Naive thymus-derived CD4-positive, alpha-beta T cell (primary cell): ENCODE measurements at places on chromosomes 7 and 10. TPM values are rescaled to one million over a fixed set of nuclear protein-coding genes. Genes with fewer than 3 reads are reported as not detected.

The SPDYE2 gene
- total RNA-seq, result not detected

The SPDYE2B gene
- not detected for total RNA-seq

The TRPV5 gene
- not detected for total RNA-seq

The TCF7L2 gene
- total RNA-seq, result 2.8 TPM

The DENND2A gene
- total RNA-seq, result not detected

The UNCX gene
- not detected for total RNA-seq

The MALRD1 gene
- total RNA-seq, result not detected
